ENCODE measurements at places on chromosomes 5 and 9. TPM values are rescaled to one million over a fixed set of nuclear protein-coding genes. Genes with fewer than 3 reads are reported as not detected.
A peak's percentile ranks its signal among the peaks of the same experiment; 100 is the strongest.

CRAT gene
- total RNA-seq: 121 TPM

INSL6 gene
- total RNA-seq: not detected

PCDHA9 gene
- under 0.01 TPM for total RNA-seq

SPINK6 gene
- not detected for total RNA-seq

TAF1L gene
- not detected for total RNA-seq

GRCh38 chr9:27765266-27766072 lies 192.2 kb upstream of the C9orf72 start:
- H3K27ac ChIP-seq: no peak overlapping the region
- no peak overlapping the region for H3K4me3 ChIP-seq
- no peaks in the 10 kb centered on the region for H3K27me3 ChIP-seq

DNA sequence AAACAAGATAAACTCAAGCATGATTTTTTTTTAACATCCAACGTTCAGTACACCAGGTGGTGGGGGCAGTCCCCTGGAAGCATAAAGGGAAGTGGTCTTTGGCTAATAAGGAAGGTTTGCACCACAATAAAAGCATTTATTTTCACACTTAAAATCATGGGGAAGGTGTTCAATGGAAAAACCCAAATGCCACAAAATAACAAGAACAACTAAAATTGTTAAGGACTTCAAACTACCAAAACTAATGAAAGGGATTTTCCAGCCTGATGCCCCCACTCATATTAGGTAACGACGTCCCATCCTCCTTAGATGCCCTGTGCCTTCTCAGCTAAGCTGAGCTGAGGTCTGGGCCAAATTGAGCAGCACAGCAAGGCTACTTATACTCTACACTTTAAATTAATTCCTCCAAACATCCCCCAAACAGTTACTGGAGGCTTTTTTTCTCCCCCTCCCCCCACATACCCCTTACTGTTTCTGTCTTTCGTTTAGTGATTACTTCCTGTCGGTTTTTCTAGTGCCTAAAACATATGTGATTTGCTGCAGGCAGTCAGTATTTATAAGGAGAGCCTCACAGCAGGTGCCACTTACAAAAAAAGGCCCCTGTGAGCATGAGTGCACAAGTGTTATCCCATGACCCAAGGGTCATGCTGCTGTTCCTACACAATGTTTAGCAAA lies 259.7 kb upstream of the ZNF608 start:
- H3K36me3 ChIP-seq: no peaks in the 10 kb centered on the region
- no peaks in the 10 kb centered on the region for H3K27me3 ChIP-seq
- H3K4me1 ChIP-seq: peaks cover 2% of the 10 kb centered on the region
- no peak for DNase-seq

GRCh38 chr9:137381501-137382443 lies 41.2 kb downstream of the EXD3 start:
- H3K36me3 ChIP-seq: no peaks in the 10 kb centered on the region
- H3K4me3 ChIP-seq: no peak overlapping the region
- no peak for DNase-seq
- no peaks in the 10 kb centered on the region for H3K27me3 ChIP-seq
- no peak overlapping the region for H3K27ac ChIP-seq

DNA sequence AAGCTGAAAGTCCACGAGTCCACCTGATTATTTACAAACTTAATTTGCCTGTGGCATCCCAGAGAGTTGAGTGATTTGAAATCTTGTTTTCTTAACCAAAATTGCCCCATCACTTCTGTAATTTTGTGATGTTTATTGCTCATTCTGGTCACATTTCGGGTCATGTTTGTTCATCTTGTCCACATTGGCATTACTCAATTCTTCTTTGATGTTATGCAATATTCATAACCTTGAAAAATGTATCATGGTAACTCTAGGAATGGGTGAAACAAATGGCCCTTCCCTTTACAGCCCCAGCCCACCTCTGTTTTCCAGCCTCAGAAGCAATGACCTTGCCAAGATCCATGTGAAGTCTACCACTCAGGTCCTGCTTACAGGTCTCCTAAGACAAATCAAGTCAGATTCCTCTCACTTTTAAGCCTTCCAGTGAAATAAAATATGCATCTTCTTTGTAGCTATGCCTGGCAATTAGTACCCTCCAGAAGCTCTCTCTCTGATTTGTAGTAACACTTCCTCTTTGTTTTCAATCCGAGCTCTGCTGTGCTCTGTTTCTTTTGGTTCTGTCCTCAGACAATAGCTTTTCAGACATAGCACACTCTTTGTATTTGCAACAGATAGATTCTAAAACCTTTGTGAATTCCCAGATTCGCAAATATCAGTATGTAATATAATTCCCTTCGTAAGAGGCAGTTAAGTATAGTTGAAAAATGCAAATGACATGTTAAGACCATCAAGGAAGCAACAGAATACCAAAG lies 330.3 kb upstream of the IRX1 start:
- no peak overlapping the region for H3K4me3 ChIP-seq
- no peaks in the 10 kb centered on the region for H3K27me3 ChIP-seq
- H3K4me1 ChIP-seq: no peaks in the 10 kb centered on the region

- no peaks in the 10 kb centered on the region for H3K27me3 ChIP-seq
- H3K4me1 ChIP-seq: peaks cover 11% of the 10 kb centered on the region
- H3K4me3 ChIP-seq: peak overlapping the region; percentile 32
- H3K27ac ChIP-seq: peak overlapping the region; percentile 60
- no peaks in the 10 kb centered on the region for H3K36me3 ChIP-seq
- DNase-seq: no peak
Observed at GRCh38 chr9:14300040-14300439, 13.9 kb downstream of the NFIB start.

- no peak overlapping the region for H3K4me3 ChIP-seq
- no peaks in the 10 kb centered on the region for H3K27me3 ChIP-seq
- DNase-seq: no peak
- H3K36me3 ChIP-seq: no peaks in the 10 kb centered on the region
- H3K4me1 ChIP-seq: no peaks in the 10 kb centered on the region
Observed at GRCh38 chr9:29456940-29457339, 1883.7 kb upstream of the C9orf72 start.

DNA sequence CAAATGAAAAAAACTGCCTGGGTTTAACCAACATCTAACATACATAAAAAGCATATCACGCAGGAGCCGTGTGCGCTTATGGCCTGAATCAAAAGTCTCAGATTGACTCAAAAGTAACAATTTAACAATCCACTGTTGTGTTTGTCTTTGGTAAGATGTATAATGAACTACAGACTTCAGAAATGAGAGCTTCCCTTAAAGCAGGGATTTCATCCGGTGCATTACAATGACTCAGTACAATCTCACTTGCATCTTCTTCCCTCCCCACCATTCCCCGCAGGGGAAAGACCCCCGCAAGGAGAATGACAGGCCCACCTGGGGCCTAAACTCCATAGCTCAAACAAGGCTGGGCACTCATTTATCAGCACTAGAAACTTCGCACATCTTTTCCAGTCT lies 1.4 kb downstream of the ZFR start:
- peaks cover 16% of the 10 kb centered on the region for H3K4me1 ChIP-seq
- peak overlapping the region; percentile 99 for H3K4me3 ChIP-seq
- DNase-seq: no peak
- H3K36me3 ChIP-seq: no peaks in the 10 kb centered on the region
- peak overlapping the region; percentile 54 for H3K27ac ChIP-seq
- H3K27me3 ChIP-seq: no peaks in the 10 kb centered on the region

DNA sequence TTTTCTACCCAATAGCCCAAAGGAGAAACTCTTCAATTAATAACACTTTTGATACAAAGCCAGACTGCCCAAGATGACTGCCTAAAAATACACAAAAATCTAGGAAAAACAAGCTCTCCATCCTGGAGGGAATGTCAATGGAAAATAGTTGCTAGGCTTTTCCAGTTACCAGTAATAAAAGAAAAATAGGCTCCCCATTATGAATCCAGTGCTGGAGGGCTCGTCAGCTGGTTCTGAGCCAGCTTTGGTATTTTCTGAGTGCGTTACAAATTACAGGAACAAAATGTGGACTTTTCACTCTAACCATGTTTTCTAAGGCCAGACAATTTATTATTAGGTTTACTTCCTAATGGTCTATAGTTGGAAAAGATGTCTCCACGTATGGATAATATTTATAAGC lies 414.5 kb downstream of the ACTL7B start:
- no peaks in the 10 kb centered on the region for H3K4me1 ChIP-seq
- no peak overlapping the region for H3K4me3 ChIP-seq
- DNase-seq: no peak
- no peaks in the 10 kb centered on the region for H3K27me3 ChIP-seq
- H3K36me3 ChIP-seq: no peaks in the 10 kb centered on the region
